OCI-LY7 (cell line): ENCODE measurements at places on chromosomes 2 and 18. TPM values are rescaled to one million over a fixed set of nuclear protein-coding genes. Genes with fewer than 3 reads are reported as not detected.

Gene TMEFF2
- total RNA-seq, result not detected in 2 replicates

Gene MAP4K3
- total RNA-seq, result 17.5 and 19.1 TPM in 2 replicates

Gene SPDYA
- 1.2 and 1.7 TPM in 2 replicates for total RNA-seq

Gene DUSP19
- 3.9 and 4.0 TPM in 2 replicates for total RNA-seq

Gene RAX
- total RNA-seq, result not detected in 2 replicates
